Suppressor macrophage (primary cell): ENCODE measurements at places on chromosomes 7 and 10.
A peak's percentile ranks its signal among the peaks of the same experiment; 100 is the strongest.

- DNase-seq = no peak
Measured at GRCh38 chr7:66152371-66153191, 37.9 kb downstream of the CRCP start.

GRCh38 chr7:141990011-141990725, 5.5 kb upstream of the MGAM start:
- peak; percentile 56 for DNase-seq

DNA sequence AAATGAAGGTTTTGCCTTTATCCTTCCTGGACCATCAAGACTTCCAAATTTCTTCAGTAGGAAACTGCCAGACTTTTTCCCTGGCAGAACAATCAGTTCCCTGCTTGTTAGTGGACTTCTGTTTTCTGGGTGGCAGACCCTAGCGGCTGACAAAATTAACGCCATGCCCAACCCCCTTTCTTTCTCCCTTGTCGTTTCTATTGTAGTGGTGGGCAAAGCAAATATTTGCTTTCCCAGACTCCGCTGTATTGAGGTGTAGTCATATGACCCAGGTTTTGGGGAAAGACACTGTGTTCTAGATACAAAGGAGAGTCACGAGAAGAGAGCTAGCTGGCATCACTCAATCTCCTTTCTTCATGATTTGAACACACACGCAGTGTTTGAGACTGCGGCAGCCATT, 7.7 kb downstream of the PON2 start:
- DNase-seq = no peak

DNA sequence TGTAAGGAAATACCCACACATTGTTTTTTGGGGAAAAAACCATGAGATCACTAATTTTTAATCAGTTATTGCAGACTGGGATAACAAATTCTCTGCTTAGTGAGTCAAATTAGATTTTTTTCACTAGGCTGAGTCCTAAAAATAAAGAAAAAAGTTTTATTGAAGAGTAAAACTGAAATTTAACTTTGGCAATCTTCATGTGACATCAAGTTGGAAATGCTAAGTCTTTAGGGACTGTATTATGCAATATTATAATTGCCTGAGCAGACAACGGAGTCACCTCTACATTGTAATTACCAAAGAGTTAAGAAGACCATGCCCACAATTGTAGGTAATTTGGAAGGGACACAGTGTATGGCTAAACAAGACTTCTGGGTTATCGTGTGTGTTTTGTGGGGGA, 2.2 kb upstream of the CLEC5A start:
- no peak for DNase-seq

DNA sequence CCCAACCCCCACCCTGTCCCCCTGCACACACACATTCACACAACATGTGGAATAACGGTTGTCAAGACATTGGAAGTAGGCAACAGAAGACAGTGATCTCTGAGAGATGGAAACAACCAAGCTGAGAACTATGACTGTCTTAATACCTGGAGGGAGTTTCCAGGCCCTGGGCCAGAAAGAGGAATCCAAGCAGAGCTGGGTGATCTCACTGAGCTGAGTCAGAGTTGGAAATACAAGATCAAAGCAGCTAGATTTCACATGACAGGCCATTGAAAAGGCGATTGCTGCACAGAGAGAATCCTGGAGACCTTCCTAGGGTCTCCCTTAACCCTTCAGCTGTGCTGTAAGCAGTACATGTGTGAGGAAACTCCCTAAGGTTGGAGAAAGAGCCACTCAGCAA, 165.8 kb upstream of the PRSS1 start:
- DNase-seq = peak; percentile 93

DNA sequence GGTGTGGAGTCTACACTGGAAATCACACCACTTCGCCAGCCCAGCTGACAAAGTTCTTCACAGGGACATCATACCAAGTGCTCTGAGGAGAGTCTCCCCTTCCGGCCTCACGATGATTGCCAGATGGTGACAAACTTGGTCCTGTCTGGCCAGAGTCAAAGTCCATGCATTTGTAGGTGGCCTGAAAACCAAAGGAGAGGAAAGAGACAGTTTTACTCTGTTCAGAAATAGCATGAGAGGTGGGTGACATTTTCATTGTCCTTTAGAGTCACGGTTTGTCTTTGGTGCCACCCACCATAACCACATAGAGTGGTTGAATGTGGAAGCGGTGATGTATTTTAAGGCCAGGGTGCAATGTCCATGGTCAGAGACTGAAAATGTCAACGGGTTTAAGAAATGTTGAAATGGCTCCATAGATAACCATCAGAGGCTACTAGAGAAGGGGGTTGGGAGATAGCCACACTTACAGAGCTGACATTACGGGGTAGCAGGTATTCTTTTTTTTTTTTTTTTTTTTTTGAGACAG, 33.0 kb downstream of the BTBD16 start:
- no peak for DNase-seq

- DNase-seq = no peak
Measured at GRCh38 chr10:77185696-77186095, 451.9 kb downstream of the KCNMA1 start.

GRCh38 chr10:84294766-84295447, 33.5 kb upstream of the CCSER2 start:
- DNase-seq = no peak

- peak; percentile 78 for DNase-seq
Measured at GRCh38 chr10:62244785-62245467, 23.7 kb downstream of the RTKN2 start.

- DNase-seq = no peak
Measured at GRCh38 chr7:156380261-156380660, 260.3 kb upstream of the RNF32 start.

- peak; percentile 4 for DNase-seq
Measured at GRCh38 chr7:87628780-87629569, 777 bp downstream of the RUNDC3B start.

DNA sequence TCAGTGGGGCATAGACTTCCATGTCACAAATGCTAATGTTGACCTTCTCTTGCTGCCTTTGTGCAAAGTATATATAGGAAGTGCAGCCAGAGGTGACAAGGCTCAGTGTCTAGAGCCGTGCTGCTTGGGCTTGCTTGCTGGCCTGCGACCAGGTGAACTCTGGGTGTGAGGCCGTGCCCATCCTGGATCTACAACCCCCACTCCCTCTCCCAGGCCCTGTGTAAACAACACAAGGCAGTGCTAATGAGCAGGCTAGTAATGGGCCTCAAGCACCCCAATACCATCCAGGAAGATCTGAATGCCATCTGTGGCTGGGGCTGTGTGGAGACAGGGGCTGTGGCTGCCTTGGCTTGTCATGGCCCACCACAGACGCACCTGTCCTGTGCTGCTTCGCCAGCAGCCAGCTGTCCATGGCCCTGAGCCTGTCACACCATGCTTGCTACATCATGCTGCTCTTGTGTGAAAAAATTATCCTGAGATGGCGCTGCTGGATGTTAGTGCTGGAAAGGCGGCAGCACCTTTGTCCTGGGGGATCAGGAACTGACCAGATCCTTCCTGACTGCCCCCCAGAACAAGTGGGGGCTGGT, 107.6 kb upstream of the ZNF92 start:
- DNase-seq = no peak

- no peak for DNase-seq
Measured at GRCh38 chr10:102608487-102608886, 35.8 kb upstream of the TRIM8 start.

- DNase-seq = peak; percentile 14
Measured at GRCh38 chr7:16934722-16935340, 53.0 kb upstream of the AGR3 start.

GRCh38 chr7:128963327-128963757, 25.6 kb downstream of the IRF5 start:
- peak; percentile 87 for DNase-seq
